ENCODE measurements at places on chromosomes 12 and 14. TPM values are rescaled to one million over a fixed set of nuclear protein-coding genes. Genes with fewer than 3 reads are reported as not detected.

Gene SLC39A2
- not detected for total RNA-seq

Gene LIN7A
- not detected for total RNA-seq

Gene LALBA
- total RNA-seq, result not detected

Gene TAS2R43
- 1.1 TPM for total RNA-seq

Gene PTGER2
- total RNA-seq, result 119 TPM

Gene ZDHHC22
- total RNA-seq, result not detected

Gene SRRM4
- total RNA-seq, result not detected

Gene LTBP2
- 0.29 TPM for total RNA-seq

Gene EGLN3
- total RNA-seq, result 13.7 TPM

Gene RAB2B
- total RNA-seq, result 20.7 TPM

Gene P2RX7
- total RNA-seq, result 8.9 TPM

Gene CNTN1
- total RNA-seq, result not detected

Gene SLC41A2
- total RNA-seq, result 2.9 TPM

Gene INHBC
- total RNA-seq, result not detected

Gene ADGRD1
- total RNA-seq, result not detected

Gene CHGA
- not detected for total RNA-seq

Gene LTBR
- total RNA-seq, result 0.34 TPM

Gene RHOJ
- not detected for total RNA-seq

Gene DERA
- total RNA-seq, result 27.7 TPM

Gene SLC4A8
- 12.6 TPM for total RNA-seq

Gene VPS37B
- 26.5 TPM for total RNA-seq

Gene NELL2
- total RNA-seq, result 47.4 TPM

Gene SUPT16H
- total RNA-seq, result 136 TPM

Gene TTC6
- not detected for total RNA-seq

Gene KLRB1
- total RNA-seq, result 6.3 TPM

Gene MGP
- 0.21 TPM for total RNA-seq

Gene TEX52
- total RNA-seq, result 0.29 TPM

Gene MON2
- 46.6 TPM for total RNA-seq

Gene FBXL14
- total RNA-seq, result 28.9 TPM

Gene MRPL51
- 228 TPM for total RNA-seq

Gene BRI3BP
- 26.5 TPM for total RNA-seq

Gene NGDN
- total RNA-seq, result 44.0 TPM

Gene DPY19L2
- total RNA-seq, result 1.9 TPM

Gene SLC6A15
- total RNA-seq, result not detected

Gene SERPINA9
- total RNA-seq, result not detected

Gene KTN1
- 91.0 TPM for total RNA-seq
